CD4-positive, CD25-positive, alpha-beta regulatory T cell (primary cell): ENCODE measurements at places on chromosomes 11 and 22.

GRCh38 chr11:121035169-121035755 is 11.4 kb downstream of the TBCEL start:
- no peak for DNase-seq

DNA sequence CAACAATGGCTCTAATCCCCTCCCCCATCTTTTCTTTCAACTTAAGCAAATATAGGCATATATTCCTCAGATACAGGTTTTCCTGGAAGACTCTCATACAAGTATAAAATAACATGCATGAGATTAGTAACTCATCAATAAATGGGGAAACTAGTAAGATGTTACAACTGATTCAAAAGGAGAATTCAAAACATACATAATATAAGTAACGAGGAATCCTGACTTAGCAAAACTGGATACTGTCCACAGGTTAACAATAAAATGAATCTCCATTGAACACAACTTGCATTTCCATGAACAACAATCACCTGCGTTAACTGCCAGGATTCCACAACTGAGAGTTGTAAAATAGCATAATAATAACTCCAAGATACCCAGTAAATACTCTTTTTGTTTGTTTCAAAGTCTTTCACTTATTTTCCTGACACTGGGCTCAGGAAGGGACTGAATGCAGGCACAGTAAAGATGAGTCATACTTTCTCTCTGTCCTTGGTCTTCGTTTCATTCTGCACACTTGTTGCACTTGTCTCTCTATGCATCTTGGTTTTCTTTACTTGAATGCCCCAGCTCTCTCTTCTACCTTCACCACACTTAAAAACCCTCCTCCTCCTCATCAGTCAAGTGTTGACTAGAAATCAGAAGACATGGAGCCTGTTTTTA is 8.1 kb downstream of the APIP start:
- no peak for DNase-seq

DNA sequence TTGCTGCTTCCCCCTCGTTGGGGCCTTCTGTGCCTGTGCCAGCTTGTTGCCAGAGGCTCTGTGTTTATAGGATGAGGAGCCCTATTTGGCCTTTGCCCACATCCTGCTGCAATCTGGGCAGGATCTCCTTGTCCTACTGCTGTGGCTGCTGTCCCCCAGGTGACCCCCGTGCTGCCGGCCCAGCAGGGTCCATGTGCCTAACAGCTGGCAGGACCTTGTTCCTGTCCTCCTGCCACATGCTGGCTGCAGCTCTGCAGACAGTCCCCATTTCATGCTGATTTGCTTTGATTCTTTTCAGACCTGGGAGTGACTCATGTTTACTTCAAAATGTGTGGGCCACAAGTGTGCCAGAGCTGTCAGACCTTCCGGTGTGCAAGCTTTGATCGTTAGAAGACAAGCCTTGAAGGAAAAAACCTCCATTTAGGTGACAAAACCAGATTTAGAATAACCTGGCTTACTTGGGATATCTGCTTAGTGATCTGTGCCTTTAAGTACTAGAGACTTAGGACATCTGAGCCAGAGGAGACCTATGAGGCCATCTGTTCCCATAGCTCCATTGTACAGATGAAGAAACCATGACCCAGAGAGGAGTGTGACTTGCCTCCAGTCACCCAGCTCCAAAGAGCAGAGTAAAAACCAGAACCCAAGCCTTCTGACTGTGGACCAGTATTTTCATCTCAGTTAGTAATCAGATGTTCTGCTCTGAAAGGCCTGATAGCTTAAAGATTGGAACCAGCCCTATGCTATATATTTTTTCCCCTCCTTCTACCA is 11.1 kb downstream of the NAV2 start:
- DNase-seq: peak; percentile 83

DNA sequence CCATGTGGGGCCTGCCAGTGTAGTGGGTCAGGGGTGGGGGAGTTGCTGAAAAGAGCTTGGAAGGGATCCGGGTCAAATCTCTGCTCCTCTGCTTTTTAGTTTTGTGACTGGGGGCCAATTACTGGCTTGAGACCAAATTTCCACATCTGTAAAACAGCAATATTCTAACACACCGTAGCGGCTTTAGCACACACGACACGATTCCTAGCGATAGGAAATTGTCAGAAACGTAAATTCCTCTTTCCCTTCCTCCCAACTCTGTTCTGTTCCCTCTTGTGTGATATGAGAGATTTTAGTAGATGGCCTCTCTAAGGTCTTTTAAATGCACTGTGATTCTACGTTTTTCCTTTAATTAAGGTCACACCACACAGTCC is 71.9 kb downstream of the MICAL2 start:
- DNase-seq: no peak
